A549 treated with GW870086 at 1 μM for 4 hours (cell line): ENCODE measurements at places on chromosomes 11 and 22. TPM values are rescaled to one million over a fixed set of nuclear protein-coding genes. Genes with fewer than 3 reads are reported as not detected.

Gene IL10RA
- 0.05 to 0.14 TPM (median 0.09 TPM) in 4 of 5 replicates, not detected in the other for total RNA-seq

Gene LAYN
- 3.6 to 4.9 TPM (median 4.2 TPM) in 5 replicates for total RNA-seq

Gene PNPLA3
- total RNA-seq: 0.70 to 1.2 TPM (median 0.94 TPM) in 5 replicates

Gene CRYBB3
- 0.19 TPM in 1 of 5 replicates, not detected in the others for total RNA-seq

Gene TTC36
- total RNA-seq: not detected in 5 replicates

Gene P4HA3
- 40.7 to 60.7 TPM (median 52.7 TPM) in 5 replicates for total RNA-seq

Gene DAGLA
- 5.1 to 8.2 TPM (median 7.1 TPM) in 5 replicates for total RNA-seq

Gene SLC22A9
- total RNA-seq: not detected in 5 replicates

Gene STX5
- 17.8 to 25.6 TPM (median 24.5 TPM) in 5 replicates for total RNA-seq

Gene SMIM38
- 0.05 TPM in 1 of 5 replicates, not detected in the others for total RNA-seq

Gene RAB3IL1
- 12.8 to 15.7 TPM (median 14.5 TPM) in 5 replicates for total RNA-seq

Gene MS4A18
- not detected in 5 replicates for total RNA-seq

Gene NPAS4
- not detected in 5 replicates for total RNA-seq

Gene UBE2L6
- 35.0 to 43.1 TPM (median 41.4 TPM) in 5 replicates for total RNA-seq

Gene KCNE3
- 0.20 TPM in 1 of 5 replicates, not detected in the others for total RNA-seq

Gene DEAF1
- total RNA-seq: 26.1 to 38.9 TPM (median 32.1 TPM) in 5 replicates

Gene KCNQ1
- total RNA-seq: 0.31 to 0.81 TPM (median 0.43 TPM) in 5 replicates

Gene HSPB2
- total RNA-seq: 0.13 to 0.29 TPM in 2 of 5 replicates, not detected in the others

Gene MUC2
- total RNA-seq: 0.07 to 0.24 TPM (median 0.11 TPM) in 5 replicates
